ENCODE measurements at places on chromosomes 7 and 10.

GRCh38 chr7:2893411-2893861 lies 49.3 kb upstream of the GNA12 start:
- DNase-seq: no peak

GRCh38 chr7:39622609-39623008 lies 763 bp upstream of the RALA start:
- DNase-seq: no peak

DNA sequence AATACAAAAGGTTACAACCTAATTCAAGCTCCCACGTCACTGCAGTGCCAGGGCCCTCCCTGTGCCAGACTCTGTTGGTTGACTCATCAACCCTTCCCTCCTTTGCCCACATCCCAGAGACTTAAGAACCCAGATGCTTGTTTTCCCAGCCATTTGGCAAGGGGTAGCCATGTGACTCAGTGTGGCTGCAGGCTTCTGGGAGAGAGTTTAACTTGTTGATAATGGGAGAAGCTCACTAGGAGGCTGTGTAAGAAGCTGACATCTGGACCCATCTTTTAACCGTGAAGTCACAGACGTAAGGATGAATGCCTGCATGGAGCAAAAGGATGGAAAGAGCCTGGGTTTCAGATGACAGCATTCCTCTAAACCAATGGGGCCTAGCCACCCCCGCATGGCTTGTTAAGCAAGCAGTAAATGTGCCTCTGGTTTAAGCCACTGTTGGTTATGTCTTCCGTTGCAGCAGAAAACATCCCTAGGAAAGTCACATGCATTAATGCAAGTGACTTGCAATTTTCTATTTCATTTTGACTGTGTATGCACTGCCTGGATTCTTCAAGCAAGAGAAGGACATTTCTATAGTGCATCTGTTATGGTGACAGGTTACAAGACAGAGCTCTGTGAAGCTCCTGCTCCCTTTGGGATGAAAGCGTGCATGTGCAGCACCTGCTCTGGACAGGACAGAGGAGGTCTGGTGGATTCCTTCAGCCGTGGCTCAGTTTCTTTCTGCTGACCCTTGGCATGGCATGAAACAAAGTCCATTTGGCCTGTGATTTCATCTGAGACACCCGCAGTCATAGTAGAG lies 57.5 kb upstream of the CREB5 start:
- DNase-seq: no peak

GRCh38 chr7:76122516-76123239 lies 74.8 kb downstream of the MDH2 start:
- DNase-seq: no peak

Data from stimulated activated CD4-positive, alpha-beta T cell treated with anti-CD3 and anti-CD28 coated beads, Interleukin-12 subunit alpha, Interleukin-12 subunit beta, amount 100 ng/mL, for 48 hours (primary cell).